NCI-H1417 treated with DMSO at 0.1 percent for 48 hours (cell line): ENCODE measurements at places on chromosomes 2 and 18.

GRCh38 chr2:84694088-84694622 lies 177.9 kb downstream of the DNAH6 start:
- DNase-seq = no peak

DNA sequence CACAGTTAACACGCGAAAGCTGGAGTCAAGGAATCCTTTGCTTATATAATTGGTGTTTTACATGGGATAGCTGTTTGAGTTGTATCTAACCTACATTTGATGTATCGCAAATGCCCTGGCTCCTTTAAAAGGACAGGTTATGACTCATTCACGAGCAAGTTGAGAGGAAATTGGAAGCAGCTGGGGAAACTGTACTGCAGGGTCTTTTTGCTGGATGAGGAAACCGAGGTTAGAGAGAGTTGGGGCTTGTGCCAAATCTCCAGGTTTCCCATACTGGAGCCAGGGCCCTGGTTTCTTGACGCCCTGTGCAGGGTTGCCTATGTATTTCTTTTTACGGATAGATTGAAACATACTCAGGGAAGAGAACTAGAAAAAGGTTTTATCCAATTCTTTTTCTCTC lies 60.0 kb upstream of the SPTBN1 start:
- DNase-seq = no peak

GRCh38 chr2:232387451-232388171 lies 9.1 kb downstream of the ALPP start:
- DNase-seq = no peak

DNA sequence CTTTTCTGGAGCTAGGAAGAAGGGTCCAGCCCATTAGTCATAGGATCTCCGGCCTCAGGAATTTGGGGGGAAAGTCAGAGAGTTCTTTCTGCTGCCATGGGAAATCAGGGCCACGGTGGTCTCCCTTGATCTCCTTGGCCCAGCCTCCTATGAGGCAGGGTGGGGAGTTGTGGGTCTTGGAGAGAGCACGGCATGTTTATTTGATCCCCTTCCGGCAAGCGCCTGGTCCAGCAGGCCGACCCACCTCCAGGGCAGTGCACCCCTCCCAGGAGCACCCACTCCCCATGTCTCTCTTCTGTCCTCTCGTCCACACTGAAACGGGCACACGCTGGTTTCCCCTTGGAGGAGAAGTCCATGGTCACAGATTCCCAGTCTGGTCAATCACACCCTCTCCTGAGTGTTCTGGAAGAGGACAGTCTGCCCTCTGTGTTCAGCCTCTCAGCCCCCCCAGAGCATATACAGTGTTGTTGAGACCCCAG lies 464.6 kb upstream of the HS6ST1 start:
- no peak for DNase-seq

GRCh38 chr2:188623995-188624643 lies 332.4 kb downstream of the GULP1 start:
- no peak for DNase-seq

DNA sequence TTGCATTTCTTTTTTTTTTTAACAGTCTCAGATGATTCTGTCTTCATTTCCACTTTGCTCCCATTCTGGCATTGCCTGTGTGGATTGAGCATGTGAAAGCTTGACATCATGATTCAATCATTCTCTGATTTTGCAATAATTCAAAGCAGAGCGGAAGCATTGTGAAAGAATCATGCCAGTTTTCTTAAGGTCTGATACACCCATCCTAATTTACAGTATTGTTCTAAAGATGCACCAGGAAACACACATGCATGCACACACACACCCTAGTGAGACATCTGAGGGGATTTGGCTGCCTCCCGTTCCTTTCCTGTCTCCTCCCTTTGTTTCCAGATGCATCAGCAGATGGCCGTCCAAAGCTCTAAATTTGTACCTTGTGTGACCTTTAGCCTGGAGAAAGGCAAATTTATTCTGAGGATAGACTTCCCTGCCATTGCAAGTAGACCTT lies 97.3 kb downstream of the FMNL2 start:
- DNase-seq = no peak

DNA sequence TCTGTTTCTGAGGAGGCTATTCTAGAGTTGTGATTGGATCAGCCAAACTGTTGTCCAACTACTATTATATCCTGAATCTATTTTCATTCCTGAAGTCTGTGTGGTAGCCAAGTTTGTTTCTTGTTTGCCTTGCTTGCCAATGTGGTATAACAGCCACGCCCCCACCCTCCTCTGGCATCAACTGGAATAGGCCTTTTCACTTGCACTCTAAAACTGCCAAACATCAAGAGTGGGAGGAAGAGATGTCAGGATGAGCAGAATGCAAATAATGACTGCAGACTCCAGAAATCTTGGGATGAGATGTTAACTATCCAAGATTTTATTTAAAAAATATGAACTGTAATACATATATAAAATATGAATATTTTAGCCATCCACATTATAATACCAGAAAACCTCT lies 246.1 kb downstream of the NRXN1 start:
- DNase-seq = no peak

- DNase-seq = no peak
These were observed 330.4 kb downstream of the LPIN1 start for GRCh38 chr2:12076810-12077209.

- no peak for DNase-seq
These were observed 66.9 kb downstream of the CDH20 start for GRCh38 chr18:61400016-61400635.

GRCh38 chr2:234241656-234242458 lies 191.4 kb downstream of the SPP2 start:
- DNase-seq = no peak

- no peak for DNase-seq
These were observed 160.7 kb upstream of the HDAC4 start for GRCh38 chr2:239561446-239562001.

DNA sequence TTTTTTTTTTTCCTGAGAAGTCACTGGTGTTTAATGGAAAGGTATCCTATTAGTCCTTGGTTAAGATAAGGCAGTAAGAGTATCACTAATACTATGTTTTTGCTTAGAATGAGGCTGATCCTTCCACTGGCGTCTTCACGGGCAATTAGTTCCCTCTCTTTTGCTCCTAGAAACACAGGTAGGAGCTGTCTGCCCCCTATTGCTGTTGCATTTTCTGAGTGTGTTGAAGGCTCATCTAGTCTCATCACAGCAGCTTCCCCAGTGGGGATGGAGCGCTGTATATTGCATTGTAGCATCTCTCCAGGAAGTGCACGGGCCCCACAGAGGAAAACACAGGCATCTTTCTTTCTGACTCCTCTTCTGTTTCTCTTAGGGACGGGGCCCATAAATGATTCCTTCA lies 145.0 kb downstream of the NAPG start:
- no peak for DNase-seq

- no peak for DNase-seq
These were observed at the start of gene GPR75 for GRCh38 chr2:53859206-53860181. TSS of gene GPR75 (minus strand) at chr2:53859967. CDS start at chr2:53854756, 5,211 bp downstream.

GRCh38 chr2:227655454-227655853 lies 11.2 kb upstream of the SCYGR5 start:
- DNase-seq = no peak

DNA sequence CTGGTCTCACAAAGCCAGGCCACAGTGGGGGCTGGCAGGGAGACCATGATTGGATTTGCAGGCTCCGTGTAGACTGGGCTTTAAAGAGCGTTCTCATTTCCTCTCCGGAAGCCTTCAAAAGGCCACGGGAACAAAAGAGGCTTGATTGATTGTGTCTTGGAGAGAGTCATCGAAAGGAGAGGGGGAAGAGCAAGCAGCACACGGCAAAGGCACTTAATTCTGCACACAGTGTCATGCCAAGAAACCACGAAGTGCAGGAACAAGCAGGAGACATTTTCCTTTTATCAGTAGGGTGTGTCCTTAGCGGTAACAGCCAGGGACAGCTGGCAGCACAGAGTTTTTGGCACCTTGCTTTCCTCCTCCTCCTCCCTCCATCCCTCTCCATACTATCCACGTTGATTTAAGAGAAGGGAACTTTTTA lies 47.7 kb downstream of the GLI2 start:
- DNase-seq = no peak

DNA sequence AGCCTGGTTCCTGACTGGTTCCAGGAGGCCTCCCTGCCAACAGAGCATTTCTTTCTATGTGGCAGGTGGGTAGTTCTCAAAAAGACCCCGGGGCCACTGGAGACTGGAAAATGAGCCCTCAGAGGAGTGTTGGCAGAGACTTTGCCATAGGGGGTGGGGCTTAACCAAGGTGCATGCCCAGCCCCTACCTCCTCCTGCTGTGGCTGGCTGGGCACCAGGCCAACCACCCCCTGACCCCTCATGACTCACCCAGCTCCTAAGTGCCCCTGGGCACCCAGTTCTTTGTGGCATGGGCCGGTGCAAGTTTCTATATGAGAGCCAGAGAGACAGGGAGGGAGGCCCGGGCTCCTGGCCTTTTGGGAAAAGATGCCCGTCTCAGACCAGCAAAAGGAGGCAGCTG lies 98.2 kb upstream of the SMAD2 start:
- DNase-seq = no peak

DNA sequence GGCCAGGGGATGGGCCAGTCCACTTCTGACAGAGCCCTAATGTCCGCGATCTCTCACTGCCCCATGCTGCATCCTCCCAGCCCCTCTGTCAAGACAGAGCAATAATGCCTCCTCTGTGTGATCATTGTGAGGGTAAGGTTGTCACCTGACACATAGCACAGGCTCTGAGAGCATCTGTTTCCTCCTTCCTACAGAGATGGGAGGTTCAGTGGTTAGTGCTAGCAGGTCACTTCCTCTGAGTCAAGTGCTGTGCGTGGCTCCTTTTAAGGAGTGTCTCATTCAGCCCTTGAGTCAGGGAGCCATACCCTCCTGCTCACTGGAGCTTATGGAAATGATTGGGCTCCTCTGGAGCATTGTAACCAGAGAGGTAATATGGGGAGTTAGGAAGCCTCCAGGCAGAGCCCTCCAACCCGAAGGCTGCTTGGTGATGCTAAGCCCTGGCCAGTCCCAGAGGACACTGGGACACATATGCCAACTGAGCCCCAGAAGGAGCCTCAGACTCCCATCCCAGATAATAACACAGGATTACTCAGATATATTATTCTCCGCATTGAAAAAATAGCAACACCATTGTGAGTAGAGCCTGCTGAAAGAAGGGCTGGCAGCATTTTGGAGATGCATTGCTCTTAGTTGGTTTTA lies 189.0 kb downstream of the GALNT1 start:
- no peak for DNase-seq

GRCh38 chr2:42098571-42099437 lies 51.0 kb downstream of the PKDCC start:
- no peak for DNase-seq

GRCh38 chr2:166449439-166449838 lies 44.6 kb downstream of the SCN7A start:
- DNase-seq = no peak

DNA sequence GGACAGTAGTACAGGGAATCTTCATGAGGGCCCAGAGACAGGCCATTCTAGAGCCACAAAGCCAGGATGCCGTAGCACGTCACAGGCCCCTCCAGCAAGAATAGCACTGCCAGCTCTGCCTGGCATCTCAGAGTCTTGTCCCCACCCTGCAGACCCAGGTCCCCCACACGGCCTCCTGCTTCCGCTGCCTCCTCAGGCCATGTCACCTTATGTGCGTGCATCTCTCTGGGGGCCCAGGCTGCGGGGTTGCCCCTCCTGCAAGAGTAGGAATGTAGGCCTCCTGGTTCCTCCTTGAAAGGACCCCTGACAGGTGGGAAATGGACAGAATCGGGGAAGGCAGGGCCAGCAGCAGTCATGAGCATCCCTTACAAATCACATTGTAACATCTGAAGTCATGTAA lies 49.8 kb downstream of the ADI1 start:
- no peak for DNase-seq

DNA sequence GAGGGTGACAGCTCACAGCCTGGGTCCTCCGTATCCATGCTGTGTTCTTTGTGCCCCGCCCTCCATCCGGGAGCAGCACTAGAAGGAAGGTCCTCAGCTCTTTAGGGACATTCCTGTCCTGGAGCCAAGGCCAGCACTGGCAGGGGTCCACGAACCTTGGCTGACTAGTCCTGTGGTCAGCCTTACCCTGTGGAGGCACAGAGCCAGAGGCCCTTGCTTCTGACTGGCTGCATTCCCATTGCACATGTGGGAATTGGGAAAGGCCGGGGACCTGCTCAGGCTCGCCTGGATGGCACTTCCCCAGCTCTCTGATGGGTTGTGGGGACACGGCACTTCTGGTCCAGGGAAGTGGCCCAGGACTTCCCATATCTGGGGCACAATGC lies 24.9 kb upstream of the RHOB start:
- DNase-seq = no peak

- DNase-seq = no peak
These were observed 75.2 kb downstream of the ASXL3 start for GRCh38 chr18:33653231-33653630.

- no peak for DNase-seq
These were observed 228.9 kb downstream of the RNF144A start for GRCh38 chr2:7146151-7146550.

DNA sequence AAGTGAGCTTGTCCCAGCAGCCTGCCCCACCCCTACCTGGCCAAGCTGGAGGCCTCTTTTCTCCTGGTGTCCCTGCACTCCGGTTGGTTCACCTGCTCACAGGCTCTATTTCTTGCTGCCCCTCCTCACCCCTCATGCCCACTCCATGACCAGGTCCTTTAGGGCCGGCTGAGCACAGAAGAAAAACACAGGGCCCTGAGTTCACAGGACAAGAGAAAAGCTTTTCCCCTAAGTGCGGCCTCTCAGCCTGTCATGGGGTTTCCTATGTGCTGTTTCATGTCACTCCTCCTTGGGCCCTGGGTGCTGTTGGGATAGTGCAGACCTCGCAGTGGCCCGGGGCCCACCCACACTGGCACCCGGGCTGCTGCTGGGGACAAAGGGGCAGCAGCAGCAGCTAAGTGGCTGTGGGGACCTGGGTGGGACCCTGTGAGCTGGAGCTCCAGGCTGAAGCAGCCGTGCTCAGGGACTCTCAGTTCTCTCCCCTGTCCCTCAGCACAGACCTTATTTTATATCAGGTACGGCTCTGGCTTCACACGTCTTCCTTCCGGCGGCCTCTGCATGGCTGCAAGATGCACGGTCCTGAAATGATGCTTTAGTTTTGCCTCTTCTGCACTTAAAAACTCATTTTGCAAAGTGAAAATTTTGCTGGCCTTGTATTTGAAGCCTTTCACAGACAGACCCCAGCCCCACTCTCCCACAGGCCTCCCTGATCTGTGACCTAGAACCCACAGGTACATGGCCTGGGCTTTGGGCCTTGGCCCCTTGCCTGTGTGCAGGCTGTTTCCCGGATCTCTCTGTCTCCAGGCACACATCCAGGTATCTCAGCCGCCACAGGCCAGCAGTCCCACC lies 71.8 kb downstream of the SH3RF3 start:
- no peak for DNase-seq

GRCh38 chr2:98757904-98758421 lies 27.0 kb upstream of the MGAT4A start:
- DNase-seq = no peak
